NCI-H1436 (cell line): ENCODE measurements at places on chromosomes 13 and 19.
A peak's percentile ranks its signal among the peaks of the same experiment; 100 is the strongest.

GRCh38 chr13:106490569-106491321 is 44.7 kb downstream of the EFNB2 start:
- no peak for DNase-seq

DNA sequence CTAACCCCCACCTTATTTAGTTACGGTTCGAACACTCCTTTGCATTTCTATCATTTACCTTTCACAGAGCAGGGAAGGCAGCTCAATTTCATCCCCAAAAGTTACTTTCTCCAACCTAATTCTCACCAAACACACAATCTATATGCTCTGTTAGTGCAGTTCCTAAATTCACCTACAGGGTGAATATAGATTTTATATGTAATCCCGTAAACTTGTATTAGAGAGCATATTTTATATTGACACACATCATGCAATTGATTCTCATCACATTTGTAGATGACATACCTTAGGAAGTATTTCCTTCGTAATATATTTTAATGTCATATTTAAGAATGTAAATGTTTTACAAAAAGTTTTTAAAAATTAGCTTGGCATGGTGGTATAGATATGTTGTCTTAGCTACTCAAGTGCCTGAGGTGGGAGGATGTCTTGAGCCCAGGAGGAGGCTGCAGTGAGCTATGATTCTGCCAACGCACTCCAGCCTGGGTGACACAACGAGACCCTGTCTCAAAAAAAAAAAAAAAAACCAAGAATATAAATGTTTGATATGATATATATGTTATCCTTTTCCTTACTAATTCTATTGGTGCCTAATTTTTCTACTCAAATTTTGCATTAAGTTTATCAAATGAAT is 57.3 kb upstream of the TNFRSF19 start:
- no peak for DNase-seq

GRCh38 chr13:68323124-68323523 is 1093.0 kb upstream of the PCDH9 start:
- DNase-seq, result no peak

DNA sequence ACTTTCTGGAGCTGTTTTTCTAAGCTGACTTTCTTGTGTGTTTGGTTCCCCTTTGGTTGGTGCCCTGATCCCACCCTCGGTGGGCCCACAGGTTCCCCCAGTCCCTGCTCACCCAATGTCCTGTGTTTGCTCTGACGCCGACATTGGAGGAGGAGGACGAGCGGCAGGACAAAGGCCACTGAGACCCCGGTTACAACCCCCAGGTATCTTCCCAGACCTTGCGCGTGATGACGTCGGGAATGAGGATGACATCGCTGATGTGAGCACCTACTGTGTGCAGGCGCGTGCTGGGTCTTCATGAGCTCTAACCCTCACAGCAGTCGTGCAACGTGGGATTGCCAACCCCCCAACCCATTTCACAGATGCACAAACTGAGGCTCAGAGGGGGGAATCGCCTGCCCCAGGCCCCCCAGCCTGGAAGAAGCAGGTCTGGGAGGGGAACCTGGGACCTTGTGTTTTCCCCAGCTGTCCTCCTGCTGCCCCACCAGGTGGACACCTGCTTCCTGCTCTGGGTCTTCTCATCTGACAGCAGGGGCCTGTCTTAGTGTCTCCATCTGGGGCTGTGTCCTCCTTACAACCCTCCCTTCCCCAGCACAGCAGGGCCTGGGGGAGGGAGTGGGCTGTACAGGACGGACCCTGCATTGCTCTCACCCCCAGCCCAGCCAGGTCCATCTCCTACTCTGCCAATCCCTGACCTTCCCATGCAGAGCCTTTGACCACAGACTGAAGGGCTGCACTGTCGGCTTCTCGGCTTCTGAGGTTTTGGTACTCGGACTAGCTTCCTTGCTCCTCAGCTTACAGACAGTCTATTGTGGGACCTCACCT is 4.7 kb upstream of the LILRA6 start:
- no peak for DNase-seq

DNA sequence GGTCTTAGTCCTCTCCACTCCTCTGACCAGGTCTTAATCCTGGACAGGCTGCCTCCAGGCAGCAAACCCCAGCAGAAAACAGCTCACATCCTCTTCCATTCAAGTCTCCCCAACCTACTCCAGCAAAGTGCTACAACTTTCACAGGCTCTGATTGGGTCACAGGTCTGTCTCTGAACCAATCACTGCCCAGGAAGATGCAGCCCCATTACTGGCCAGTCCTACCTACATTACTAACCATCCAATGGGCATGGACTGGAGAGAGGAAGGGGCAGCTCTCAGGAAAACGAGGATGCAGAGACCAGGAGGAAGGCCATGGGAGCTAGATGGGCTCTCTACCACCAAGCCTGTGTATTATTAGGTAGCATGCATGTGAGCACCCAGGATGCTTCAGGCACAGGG is 12.2 kb downstream of the MED26 start:
- no peak for DNase-seq

GRCh38 chr13:26923824-26924605 is 163.4 kb upstream of the GPR12 start:
- DNase-seq, result no peak

- DNase-seq, result no peak
Measured at GRCh38 chr19:54877471-54877870, 3.4 kb downstream of the FCAR start.

GRCh38 chr13:88526853-88527215 is 855.7 kb downstream of the SLITRK5 start:
- no peak for DNase-seq

GRCh38 chr13:53135301-53135700 is 106.7 kb downstream of the OLFM4 start:
- DNase-seq, result no peak

DNA sequence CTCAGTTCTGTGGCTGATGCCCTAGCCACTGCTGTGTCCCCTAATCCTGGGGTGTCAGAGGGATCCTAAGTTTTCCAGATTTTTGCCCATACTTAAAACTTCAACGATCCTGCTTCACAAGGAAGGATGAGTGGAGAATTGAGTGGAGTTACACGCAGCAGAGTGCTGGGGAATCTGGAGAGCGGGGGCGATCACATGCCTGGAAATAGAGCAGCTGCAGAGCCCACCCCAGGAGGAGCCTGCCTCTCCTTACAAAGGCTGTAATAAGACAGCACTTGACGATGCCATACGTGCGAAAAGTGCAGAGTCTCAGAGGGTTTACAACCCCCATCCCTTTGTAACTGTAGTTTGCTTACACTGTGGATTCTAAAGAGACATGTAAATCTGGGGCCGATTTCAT is 40.6 kb downstream of the SUGP2 start:
- no peak for DNase-seq

DNA sequence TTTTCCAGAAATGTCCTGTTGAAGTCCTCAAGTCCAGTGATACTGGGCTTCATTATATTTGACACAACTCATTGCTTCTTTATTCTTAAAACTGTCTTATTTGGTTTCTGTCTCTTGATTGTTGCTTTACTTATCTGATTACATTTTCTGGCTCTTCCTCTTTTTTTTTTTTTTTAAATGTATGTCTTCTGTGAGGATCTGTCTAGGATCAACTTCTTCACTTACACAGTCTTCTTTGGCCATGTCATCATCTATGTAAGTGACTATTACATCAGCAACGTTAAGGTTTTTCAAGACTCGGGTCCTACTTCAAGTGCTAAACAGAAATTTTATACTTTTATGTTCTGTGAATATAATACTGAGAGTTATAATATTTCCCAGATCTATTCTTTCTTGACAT is 162.1 kb downstream of the PDS5B start:
- no peak for DNase-seq

GRCh38 chr13:113275387-113275786 is 21.7 kb upstream of the LAMP1 start:
- peak; percentile 32 for DNase-seq

DNA sequence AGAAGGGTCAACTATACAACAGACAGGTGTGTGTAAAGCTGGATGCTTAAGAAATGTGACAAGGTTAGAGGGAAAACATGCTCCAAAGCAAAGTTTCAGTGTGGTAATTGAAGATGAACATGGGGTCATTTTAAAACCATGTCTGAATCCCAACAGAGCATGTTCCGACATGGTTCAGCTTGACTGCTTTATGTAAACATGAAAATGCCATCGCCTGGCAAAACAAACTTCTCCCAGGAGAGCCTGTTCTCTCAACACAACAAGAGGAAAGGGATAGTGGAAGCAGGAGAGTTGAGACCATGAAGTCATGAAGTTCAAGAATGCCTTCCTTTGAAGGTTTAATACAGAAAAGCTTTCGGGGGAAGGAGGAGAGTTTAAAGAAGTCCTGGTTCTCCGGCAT is 85.8 kb downstream of the EPSTI1 start:
- DNase-seq, result no peak

DNA sequence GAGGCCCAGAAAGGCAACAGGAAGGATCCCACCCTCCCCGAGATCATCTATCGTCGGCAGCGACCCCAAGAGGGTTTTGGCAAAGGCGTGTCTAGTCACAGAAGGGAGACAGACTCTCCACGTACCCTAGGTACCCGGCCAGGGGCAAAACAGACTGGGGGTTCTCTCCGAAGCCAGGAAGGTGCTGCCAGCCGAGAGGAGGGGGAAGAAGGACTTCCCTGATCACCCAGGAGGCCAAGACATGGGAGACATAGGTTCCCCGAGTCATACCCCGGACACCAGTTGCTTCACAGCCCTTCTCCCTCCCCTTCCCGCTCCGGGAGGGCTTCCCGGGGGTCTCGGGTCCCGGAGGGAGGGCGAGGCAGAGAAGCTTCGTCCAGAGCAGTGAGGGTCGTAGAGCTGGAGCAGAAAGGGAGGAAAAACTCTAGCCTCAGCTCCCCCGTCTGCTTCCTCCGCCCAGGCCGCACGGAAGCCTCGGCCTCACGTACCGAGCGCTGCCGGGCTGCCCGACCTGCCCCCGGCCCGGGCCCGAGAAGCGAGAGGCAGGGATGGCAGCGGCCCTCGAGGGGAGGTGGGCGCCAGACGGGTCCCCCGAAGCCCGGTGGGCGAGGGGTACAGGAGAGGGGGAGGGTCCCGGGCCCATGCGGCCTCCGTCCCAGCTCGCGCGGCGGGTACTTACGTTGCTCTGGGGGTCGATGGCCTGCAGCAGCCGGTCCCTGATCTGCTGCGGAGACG is 644 bp downstream of the MED26 start:
- no peak for DNase-seq

DNA sequence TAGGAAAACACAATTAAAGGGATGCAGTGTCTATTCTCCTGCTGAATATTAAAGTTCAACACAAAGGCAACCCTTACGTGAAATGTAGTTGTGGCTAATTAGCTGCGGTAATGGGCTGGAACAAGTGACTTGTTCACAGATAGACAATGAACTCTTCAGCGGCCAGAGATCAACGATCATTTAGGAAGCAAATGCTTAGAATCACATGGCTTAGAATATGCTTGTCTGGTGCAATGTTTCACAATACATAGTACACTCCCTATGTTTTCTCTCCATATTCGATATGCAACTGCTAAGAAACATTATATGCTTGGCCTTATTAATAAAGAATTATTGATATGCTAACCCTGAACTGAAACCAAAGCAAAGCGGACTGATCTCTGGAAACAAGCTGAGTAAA is 25.7 kb upstream of the MTUS2 start:
- no peak for DNase-seq

DNA sequence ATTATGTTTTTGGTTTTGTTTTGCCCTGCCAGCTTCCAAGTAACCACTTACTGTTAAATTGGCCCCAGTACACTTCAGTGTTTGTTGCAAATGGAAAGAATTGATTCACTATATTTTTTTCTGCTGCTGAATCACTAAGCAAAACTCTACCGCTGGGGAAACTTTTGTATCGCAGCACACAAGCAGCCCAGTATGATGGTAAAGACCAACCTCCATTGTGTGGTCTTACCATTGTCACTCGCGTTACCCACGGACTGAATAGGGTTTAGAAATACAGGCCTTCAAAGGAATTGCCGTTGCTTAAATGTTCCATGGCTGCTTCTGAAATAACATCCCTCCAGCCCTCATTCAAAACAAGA is 7.9 kb downstream of the SPATA13 start:
- DNase-seq, result no peak

DNA sequence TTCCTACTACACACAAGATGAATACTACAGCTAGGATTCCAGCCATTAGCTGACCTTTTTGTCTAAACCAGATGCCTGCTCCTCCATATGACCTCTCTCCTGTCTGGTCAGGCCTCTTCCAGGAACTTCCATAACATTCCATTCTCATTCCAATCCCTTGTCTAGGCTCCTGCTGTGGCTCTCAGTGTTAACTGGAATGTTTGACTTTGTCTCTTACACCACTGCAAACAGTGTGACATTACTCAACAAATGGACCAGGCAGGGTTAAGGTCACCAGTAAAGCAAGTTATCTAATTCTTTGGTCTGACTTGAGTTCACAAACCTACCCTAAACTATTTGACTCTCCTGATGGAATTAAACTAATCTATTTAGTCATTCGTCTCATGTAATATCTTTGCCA is 2.1 kb upstream of the GPC6 start:
- DNase-seq, result no peak

DNA sequence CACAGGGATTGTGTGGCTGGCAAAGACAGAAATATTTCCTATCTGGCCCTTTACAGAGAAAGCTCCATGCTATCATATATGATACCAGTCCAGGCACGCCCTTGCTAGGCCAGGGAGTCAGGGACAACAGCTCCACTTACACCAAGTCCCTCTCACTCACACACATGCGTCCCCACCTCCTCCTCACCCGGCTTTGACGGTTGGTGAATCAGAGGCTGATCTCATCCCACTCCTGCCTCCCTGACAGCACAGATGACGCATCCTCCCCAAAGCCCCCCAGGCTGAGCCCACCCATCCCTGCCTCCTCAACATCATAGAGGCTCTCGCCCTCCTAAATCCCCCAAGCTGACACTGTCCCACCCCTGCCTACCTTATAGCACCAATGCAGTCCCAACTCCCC is 62.7 kb downstream of the F2RL3 start:
- DNase-seq, result no peak

- no peak for DNase-seq
Measured at GRCh38 chr19:24054044-24054935, 32.7 kb upstream of the ZNF254 start.

- no peak for DNase-seq
Measured at GRCh38 chr13:47843005-47843404, 158.1 kb downstream of the SUCLA2 start.

GRCh38 chr13:91813253-91813652 is 414.8 kb downstream of the GPC5 start:
- no peak for DNase-seq

DNA sequence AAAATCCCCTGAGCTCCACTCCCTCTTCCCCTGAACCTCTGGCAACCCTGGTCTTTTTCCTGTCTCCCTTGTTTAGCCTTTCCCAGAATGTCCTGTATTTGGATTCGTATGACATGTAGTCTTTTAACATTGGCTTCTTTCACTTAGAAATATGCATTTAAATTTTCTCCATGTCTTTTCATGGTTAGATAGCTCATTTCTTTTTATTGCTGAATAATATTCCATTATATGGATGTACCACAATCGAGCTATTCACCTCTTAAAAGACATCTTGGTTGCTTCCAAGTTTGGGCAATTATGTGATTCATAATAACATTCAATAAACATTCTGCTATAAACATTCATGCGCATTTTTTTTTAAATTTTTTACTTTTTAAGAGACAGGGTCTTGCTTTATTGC is 99.6 kb upstream of the ZNF536 start:
- no peak for DNase-seq
